Left renal pelvis (tissue), 4 donors: ENCODE measurements at places on chromosomes 3 and 15. TPM values are rescaled to one million over a fixed set of nuclear protein-coding genes. Genes with fewer than 3 reads are reported as not detected.

The ACAN gene
- 3.4 TPM for polyA plus RNA-seq

GRCh38 chr15:71743861-71744382, 66.4 kb upstream of the NR2E3 start:
- DNase-seq, result no peak

GRCh38 chr15:52717924-52718323, 38.7 kb upstream of the ATOSA start:
- no peak for DNase-seq

DNA sequence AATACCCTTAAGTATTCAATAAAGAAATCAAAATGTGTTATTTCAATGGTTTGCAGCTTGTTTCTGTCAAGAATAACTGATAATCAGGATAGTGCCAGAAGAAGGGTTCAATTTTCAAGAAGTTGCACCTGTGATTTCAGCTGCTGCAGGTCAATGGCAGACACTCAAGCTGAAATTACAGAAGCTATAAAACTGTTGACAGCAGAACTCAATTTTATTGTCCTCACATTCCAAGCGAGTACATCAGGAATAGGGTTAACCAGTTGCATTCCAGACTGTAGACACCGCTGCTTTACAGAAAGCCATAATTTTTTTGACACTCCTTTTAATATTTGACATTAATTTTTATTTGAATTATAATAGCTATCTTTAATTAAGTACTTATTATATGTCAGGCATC, 364.1 kb downstream of the CGGBP1 start:
- DNase-seq, result peak; percentile 29

GRCh38 chr15:33059184-33059583, 135.3 kb downstream of the FMN1 start:
- no peak for DNase-seq

The CA12 gene
- polyA plus RNA-seq, result 138 TPM

The SPATA12 gene
- polyA plus RNA-seq, result 0.09 TPM
